ENCODE measurements at places on chromosomes 5 and 9.

DNA sequence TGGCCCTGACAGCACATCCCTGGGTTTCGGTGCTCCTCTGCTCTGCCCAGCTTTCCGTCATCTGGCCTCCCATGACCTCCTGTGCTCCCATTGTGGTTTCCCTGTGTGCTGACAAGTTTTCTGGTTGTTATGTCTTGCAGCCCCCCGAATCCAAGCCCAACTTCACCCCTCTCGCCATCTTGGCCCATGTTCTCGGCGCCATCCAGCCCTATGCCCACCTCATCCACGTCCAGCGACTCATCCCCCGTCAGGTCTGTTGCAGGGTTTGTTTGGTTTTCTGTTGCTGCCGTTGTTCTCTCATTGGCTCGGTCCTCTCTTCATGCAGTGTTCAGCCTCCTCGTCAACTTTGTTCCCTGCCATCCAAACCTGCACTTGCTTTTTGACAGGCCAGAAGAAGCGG lies 196.4 kb downstream of the NR3C1 start:
- DNase-seq = no peak

DNA sequence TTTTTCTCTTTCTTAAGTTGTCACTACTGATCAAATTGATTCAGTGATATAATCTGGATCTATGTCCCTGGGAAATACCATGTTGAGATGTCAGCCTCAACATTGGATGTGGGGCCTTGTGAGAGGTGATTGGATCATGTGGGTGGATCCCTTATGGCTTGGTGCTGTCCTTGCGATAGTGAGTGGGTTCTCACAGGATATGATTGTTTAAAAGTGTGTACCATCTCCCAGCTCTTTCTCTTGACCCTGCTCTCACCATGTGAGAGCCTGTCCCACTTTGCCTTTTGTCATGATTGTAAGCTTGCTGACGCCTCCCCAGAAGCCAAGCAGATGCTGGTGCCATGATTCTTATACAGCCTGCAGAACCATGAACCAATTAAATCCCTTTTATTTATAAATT lies 68.6 kb downstream of the ST8SIA4 start:
- no peak for DNase-seq

DNA sequence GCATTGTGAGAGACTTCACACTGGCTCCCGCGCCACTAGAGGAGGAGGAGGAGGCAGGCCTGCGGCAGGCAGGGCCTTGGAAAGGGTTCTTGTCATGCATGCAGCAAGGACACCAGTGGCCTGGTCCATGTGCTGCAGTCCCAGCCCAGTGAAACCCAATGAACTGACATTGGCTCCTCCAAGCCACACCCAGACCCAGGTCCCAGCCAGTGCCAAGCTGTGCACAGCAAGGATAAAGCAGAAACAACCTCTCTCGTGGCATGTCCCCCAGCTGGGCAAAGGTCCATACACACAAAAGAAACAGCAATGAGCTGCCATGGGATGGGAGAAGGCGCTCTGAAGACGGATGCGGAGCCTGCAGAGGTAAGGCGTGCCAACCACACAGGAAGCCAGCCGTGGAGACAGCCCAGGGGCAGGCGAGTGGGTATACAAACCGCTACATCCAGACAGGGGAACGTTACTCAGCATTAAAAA lies 89.2 kb downstream of the SEMA4D start:
- DNase-seq = no peak

DNA sequence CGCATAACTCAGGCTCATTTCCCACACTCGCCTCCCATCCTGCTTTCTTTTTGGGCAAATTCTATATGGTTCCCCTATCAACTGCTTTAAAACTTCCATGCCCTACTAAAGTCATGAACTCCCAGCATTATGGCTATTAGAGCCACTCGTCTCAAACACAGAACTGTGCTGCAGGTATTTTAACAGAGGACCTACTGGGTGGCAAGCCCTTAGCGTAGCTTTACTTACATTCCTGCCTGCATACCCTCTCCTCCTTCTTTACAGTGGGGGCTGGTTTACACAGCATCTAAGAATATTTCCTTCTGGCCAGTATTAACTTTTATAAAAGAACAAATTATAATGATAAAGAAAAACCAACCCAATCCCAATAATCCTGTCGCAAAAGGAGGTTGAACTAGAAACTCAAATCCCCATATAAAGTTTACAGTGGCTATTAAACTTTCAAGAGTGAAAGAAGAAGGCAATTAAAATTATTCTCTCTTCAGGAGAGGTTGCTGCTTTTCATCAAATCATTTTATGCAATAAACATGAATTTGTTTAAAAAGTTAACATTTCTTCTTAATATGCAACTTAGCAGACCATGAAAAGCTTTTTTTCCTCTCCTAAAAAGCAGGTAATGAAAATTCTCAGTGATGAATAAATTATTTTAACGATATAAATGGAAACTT lies 100.6 kb downstream of the ELAVL2 start:
- no peak for DNase-seq

All from DMS79 treated with DMSO at 0.1 percent for 48 hours (cell line).